ENCODE measurements at places on chromosomes 5 and 9.

DNA sequence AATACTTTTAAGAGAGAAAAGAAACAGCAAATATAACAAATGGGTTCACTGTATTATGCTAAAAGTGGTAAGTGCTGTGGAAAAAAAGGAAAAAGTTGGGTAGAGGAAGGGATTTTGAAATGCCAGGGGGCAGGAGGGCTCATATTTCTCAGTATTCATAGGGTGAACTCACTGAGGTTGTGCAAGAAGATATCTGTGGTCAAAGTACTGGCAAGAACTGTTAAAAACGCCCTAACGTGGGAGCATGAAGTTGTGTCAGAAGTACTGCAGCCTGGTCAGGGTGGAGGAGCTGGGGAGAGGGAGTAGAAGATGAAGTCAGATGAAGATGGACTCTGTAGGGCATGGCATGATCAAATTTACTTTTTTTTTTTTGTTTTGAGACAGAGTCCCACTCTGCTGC is 31.2 kb upstream of the SLC28A3 start:
- peak; percentile 91 for DNase-seq

DNA sequence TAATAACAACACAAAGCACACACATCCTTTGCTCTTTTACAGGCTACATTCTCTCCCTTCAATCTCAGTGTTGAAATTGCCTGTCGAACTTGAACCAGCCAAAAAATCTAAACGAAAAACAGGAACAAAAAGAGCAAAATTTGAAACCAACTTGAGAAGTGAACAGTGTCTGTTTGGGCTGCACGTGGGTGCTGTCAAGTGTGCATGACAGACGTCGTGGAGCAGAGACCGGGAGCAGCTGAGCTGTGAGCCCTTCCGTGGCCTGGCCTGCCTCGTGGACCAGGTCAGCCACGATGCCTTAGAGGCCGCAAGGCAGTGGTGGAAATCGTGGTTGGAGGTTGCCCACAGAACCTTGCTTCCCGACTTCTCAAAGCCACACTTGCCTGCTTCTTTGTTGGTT is 34.8 kb upstream of the DENND1A start:
- DNase-seq: no peak

- DNase-seq: peak; percentile 91
Measured at GRCh38 chr9:96232539-96233241, 69.3 kb downstream of the HSD17B3 start.

DNA sequence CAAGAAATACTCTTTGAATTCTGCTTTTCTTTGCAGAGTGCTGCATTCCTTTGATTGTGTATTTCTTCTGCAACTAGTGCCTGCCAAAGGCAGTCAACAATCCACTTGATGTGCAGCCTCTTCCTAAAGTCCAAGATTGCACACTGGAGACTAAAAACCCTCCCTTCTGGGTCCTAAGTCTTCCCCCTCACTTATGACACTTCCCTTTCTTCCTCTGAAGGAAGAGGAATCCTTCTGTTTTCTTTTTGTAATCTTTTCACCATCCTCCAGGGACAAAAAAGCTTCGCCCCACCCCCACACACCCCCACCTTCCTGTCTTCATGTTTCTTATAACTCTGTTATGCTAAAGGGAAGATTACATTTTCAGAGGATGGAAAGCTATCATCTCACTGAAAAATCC is 39.9 kb downstream of the WDR36 start:
- DNase-seq: no peak

- peak; percentile 87 for DNase-seq
Measured at GRCh38 chr5:126857472-126858410, 80.8 kb downstream of the LMNB1 start.

DNA sequence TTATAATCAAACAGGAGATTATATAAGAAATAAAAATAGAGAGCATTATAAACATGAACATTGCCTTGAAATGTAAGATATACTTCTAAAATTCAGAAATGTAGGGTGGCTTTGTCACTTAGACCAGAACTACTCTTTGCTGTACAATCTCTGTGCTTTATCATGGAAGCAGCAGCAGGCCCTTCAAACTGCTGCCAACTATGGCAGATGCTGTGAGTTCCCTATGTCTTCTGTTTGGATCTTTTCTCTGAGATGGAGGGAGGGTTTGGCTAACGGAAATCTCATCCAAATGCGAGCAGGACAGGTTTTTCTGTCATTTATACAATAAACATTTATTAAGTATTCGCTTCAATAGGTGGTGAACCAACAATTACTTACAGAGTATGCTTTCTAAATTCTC is 34.8 kb upstream of the RICTOR start:
- no peak for DNase-seq

DNA sequence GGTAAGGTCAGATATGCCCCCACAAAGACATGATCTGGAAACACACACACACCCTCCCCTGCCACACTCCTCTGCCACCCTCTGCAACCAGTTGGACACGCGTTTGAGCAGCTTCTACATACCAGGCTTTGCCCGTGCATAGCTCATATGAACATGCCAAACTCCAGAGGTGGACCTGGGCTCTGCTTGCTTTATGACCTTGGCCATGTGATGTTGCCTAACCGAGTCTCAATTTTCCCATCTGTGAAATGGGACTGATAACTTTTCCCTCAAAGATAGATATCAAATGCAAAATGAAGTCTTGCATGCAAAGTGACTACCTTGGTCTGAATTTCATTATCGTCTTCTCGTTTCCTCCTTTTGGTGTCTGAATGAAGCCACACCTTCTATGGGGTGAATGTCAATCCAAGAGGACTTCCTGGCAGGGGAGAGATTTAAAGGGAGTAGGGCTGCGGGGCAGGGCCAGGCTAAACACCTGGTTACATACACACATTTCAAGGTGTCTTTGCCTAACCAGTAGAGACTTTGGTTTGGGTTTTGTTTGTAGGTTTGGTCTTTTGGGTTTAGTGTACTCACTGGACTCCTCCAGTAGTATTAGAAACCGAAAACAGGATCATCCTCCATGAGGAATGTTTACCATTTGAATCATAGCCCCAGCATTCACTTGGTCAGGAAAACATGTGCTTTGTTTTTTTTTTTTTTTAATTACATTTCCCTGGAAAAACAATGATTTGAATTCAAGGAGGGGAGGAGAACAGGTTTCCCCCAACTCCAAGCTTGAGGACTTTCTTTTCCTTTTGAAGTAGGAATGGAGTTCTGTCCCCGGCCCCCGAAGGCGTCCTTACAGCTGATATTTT is 63.2 kb downstream of the COL27A1 start:
- DNase-seq: peak; percentile 93

DNA sequence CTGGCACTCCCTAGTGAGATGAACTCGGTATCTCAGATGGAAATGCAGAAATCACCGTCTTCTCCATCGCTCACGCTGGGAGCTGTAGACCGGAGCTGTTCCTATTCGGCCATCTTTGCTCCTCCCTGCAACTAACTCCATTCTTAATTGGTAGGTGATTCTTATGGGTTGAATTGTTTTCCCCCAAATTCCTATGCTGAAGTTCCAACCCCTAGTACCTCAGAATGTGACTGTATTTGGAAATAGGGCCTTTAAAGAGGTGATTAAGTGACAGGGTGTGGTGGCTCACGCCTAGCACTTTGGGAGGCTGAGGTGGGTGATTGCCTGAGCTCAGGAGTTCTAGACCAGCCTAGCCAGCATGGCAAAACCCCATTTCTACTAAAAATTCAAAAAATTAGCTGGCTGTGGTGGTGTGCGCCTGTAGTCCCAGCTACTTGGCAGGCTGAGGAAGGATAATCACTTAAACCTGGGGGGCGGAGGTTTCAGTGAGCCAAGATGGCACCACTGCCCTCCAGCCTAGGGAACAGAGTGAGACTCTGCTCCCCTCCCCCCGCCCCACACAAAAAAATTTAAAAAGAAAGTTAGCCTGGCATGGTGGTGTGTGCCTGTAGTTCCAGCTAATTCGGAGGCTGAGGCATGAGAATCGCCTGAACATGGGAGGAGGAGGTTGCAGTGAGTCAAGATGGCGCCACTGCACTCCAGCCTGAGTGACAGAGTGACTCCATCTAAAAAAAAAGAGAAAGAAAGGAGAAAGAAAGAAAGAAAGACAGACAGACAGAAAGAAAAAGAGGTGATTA is 25.2 kb upstream of the FOCAD start:
- no peak for DNase-seq

GRCh38 chr9:129354498-129354897 is 176.4 kb upstream of the IER5L start:
- DNase-seq: peak; percentile 72

- peak; percentile 65 for DNase-seq
Measured at GRCh38 chr5:79613549-79613948, 1.3 kb downstream of the TENT2 start.

GRCh38 chr5:55554585-55555202 is 19.9 kb upstream of the PLPP1 start:
- DNase-seq: no peak

GRCh38 chr9:104700306-104700705 is 6.0 kb downstream of the OR13D1 start:
- DNase-seq: no peak

DNA sequence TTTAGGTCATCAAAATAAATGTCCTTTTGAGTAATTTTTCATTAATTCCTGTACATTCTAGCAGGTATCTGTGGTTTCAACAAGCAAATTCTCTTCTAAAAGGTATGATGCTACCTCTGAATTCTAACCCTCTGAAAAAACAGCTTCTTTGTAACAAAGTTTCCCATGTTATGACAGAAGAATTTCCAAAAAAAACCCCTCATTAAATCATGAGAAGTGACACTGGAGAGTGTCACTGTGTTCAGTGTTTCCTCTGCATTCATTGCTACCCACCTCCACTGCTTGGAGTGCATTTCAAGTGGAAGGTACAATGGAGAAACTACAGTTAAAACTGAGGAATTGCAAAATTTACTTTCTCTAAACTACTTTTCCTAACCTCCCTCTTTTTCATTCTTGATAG is 10.1 kb downstream of the CDKN2A start:
- no peak for DNase-seq

DNA sequence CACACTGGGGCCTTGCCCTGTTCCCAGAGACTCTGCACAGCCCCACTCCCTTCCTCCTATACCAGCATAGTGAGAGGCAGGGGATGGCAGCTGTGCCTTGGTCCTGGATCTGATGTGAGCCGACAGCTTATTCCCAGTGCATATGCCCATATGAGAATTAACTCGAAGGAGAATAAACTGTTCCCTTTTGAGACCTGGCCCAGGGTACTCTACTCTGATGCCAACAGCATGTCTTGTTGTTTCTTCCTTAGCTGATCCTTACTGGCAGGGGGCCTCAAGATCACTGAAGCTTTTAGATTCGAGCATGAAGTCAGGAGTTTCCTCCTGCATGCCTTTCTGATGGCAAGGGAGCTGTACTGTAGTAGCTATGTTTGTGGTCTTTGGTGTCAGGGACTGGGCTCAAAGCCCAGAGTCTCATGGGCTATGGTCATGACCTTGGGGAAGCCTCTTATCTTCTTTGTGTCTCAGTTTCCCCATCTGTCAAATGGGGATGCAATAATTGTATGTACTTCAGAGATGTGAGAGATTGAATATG is 57.1 kb downstream of the DOCK2 start:
- peak; percentile 17 for DNase-seq

Measured in osteoblast (primary cell).